ENCODE measurements at places on chromosomes 2 and 18.

DNA sequence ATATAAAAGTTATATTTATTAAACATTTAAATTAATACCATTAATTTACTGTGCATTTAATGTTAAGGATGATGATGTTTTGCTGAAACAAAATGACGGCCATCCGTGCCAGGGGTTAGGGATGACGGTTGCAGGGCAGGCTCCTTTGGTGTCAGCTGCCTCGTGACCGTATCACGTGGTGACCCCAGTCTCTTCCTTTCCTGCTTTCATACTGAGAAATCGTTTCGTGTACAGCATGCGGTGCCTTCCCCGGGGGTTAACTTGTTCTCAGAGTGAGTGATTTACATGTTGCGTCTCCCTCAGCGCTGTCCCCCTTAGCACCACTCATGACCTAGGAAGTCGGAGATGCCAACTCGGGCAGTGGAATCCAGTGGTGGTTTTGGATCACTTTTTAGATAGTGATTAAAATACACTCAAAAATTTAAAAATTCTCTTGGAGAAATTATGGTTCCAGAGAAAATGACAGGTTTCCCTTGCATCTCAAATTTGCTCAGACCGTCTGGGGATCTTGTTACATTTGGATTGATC lies 290.8 kb downstream of the GBX2 start:
- no peak for DNase-seq

- peak; percentile 47 for DNase-seq
Measured at GRCh38 chr2:78701546-78701945, 324.0 kb upstream of the REG3G start.

DNA sequence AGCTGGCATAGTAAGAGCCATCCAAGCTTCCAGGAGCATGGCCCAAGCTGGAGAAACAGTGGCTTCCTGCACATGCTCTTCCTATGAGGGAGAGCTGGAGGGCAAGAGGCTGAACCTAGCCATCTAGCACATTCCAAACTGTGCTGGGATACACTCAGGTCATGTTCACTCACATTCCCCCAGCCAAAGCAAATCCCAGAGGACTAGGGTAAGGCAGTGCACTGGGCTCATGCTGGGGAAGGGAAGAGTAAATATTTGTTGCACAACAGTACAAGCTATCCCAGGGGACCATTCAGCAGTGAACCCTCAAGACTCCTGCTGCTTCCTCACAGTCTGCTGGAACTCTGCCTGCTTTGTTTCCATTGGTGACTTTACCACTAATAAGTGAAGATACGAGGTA lies 20.7 kb upstream of the GYPC start:
- peak; percentile 85 for DNase-seq

GRCh38 chr18:68916734-68917133 lies 118.9 kb downstream of the CCDC102B start:
- DNase-seq, result no peak

GRCh38 chr18:10122988-10123950 lies 209.5 kb downstream of the VAPA start:
- DNase-seq, result no peak

- no peak for DNase-seq
Measured at GRCh38 chr2:202299712-202300111, 34.1 kb downstream of the NOP58 start.

GRCh38 chr18:47166294-47166693 lies 9.9 kb downstream of the IER3IP1 start:
- no peak for DNase-seq

DNA sequence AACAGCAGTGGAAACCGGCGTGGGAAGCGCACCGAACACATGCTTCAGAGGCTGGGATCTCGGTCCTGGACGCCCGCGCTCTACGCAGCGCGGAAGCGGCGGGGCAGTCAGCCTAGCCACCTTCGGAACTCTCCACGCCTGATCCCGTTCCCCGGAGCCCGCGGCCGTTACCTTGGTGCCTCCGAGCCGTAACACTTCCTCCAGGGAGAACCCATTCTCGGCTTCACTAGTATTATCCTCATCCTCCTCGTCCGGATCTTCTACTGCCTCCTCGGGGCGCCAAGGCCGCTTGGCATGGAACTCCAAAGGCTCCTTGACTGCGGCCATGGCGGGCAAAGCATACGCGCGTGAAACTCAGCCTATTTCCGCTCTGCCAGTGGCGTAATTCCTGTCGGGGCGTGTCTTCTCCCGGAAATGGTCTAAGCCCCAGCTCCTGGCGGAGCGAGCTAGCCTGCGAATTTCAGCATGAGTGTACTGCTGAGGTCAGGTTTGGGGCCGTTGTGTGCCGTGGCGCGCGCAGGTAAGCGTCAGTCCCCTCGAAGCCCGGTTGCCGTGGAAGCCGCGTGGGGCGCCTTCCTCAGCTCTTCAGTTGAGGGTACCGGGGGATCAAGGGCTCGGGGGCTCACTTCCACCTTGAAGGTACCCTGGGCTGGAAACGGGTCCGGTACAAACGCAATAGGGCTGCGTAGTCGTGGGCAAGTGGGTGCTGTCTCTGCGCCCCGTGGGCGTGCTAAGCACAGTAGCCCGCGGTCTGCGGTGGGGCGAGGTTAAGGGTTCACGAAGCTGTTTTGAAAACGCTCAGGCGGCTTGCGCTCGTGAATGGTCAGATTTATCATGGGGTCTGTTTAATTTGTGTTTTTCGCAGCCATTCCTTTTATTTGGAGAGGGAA lies at the start of the genes CEBPZ and NDUFAF7:
CEBPZ (minus strand) TSS at position 356 of the 890 bp plus-strand sequence; CDS start at position 327, 29 bp downstream.
NDUFAF7 (plus strand) TSS at position 418 of the 890 bp plus-strand sequence; CDS start at position 466, 48 bp downstream.
- DNase-seq, result peak; percentile 89

GRCh38 chr2:74821177-74822126 lies 12.5 kb upstream of the HK2 start:
- no peak for DNase-seq

Measured in AG10803 (cell line).